ENCODE measurements at places on chromosomes 12 and 14.

- no peaks in the 10 kb centered on the region for H3K36me3 ChIP-seq
- DNase-seq = no peak
- no peaks in the 10 kb centered on the region for H3K27me3 ChIP-seq
- no peak overlapping the region for H3K4me3 ChIP-seq
- H3K4me1 ChIP-seq = peaks cover 65% of the 10 kb centered on the region
- no peak overlapping the region for H3K27ac ChIP-seq
Measured at GRCh38 chr12:108305520-108305919, 33.6 kb downstream of the CMKLR1 start.

GRCh38 chr12:32217354-32218310 lies 111.0 kb downstream of the BICD1 start:
- DNase-seq = no peak
- H3K4me1 ChIP-seq = no peaks in the 10 kb centered on the region
- H3K36me3 ChIP-seq = peaks cover 37% of the 10 kb centered on the region

DNA sequence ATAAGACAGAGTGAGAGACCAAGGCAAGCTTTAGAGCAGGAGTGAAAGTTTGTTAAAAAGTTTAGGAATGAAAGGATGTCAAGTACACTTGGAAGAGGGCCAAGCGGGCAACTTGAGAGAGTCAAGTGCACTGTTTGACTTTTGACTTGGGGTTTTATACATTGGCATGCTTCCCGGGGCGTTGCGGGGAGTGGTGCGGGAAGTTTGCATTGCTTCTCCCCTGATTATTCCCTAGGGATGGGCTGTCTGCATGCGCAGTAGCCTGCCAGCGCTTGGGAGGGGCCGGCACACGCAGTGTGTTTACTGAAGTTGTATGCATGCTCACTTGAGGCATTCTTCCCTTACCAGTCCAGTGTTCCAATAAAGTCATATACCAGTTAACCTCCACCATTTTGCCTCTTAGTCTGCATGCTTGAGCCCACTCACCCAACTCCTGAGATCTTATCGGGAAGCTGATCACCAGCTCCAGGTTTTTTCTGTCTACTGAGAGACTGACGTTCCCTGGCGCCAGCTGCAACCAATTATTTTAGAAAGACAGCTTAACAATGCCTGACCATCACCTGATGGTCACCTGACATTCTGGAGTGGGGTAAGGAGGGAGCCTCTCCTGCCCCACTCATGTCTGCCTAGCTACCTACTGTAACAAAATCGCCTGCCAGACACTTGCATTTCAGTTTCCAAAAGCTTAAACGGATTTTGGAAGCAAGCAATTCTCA lies 53.2 kb downstream of the DACT1 start:
- no peak for DNase-seq
- H3K27ac ChIP-seq = no peak overlapping the region
- H3K4me1 ChIP-seq = peaks cover 3% of the 10 kb centered on the region
- no peak overlapping the region for H3K4me3 ChIP-seq

DNA sequence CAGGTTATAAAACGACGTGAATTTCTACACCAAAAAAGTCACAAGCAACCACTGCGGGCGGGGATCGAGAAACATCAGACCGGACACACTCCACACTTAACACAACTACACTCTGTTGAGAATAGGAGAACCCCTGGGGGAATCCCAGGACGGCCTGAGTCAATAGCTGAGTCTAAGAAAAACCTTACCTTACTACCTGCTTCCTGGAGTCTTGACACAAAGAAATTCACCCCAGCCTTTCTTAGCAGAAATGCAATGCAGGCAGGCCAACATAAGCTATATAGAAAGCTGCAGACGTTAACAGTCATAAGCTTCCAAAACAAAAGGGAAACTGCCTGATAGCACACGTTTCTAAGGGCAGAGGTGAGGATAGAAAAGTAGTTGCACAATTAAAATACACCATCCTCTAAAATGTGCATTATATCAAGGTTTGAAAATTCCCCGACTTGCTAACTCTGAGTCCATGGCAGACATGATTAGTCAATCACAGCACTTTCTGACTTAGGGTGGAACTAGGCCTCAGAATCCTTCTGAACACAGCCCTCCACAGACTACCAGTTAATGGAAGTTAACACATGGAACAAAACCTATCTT lies 68.0 kb downstream of the CCDC88C start:
- no peaks in the 10 kb centered on the region for H3K27me3 ChIP-seq
- DNase-seq = no peak
- H3K27ac ChIP-seq = peak overlapping the region; percentile 88
- H3K36me3 ChIP-seq = no peaks in the 10 kb centered on the region
- no peak overlapping the region for H3K4me3 ChIP-seq

GRCh38 chr12:85849344-85849743 lies 13.1 kb upstream of the RASSF9 start:
- no peak for DNase-seq
- peak overlapping the region; percentile 47 for H3K27ac ChIP-seq
- no peaks in the 10 kb centered on the region for H3K36me3 ChIP-seq
- H3K27me3 ChIP-seq = no peaks in the 10 kb centered on the region

DNA sequence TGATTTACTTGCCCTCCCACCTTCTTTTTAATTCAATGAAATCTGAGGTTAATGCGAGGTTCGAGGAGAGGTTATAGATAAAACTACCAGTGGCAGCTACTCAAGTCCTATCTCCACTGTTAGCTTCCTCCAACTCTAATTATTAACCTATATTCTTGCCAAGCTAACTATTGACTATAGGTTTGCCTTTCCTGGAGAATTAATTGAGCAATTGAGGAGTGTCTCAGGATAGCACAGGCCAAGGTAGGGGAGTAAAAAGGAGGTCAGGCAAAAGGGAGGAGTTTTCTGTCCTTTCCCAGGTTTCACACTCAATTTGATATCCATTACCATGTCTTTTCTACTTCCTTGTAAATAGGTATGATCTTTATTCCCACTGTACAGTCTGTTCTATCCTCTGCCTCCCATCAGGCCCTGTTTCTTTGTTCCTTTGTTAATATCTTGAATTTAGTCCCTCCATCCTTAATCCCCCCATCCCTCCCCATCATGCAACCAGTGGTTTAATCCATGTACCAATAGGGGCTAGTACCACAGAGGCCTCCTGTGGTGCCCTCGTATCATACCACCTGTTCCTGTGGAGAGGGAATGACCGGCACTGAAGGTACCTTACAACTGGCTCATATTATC lies 3.7 kb upstream of the SUOX start:
- H3K4me3 ChIP-seq = no peak overlapping the region
- no peak overlapping the region for H3K27ac ChIP-seq
- no peak for DNase-seq
- 0 out of 2 replicates have a peak, but pooled peaks cover 7% of the 10 kb centered on the region for H3K4me1 ChIP-seq
- H3K36me3 ChIP-seq = peaks cover 46% of the 10 kb centered on the region
- H3K27me3 ChIP-seq = no peaks in the 10 kb centered on the region

DNA sequence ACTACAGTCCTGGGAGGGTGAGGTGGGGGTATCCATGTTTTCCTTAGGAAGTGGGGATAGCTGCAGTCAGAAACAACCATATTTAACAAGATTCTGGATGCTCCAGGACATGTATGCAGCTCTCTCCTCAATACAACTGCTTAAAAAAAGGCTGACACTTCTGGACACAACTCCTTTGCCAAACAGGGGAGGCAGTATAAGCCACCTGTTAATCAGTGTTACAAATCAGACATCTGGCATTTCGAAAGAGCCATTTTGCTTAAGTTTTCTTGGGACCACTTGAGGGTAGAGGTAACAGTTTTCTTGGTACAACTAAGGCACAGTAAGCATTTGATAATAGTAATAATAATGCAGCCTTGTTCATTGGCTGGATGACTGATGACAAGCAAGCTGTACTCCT lies 47.1 kb downstream of the RPGRIP1 start:
- H3K4me1 ChIP-seq = no peaks in the 10 kb centered on the region
- no peak for DNase-seq
- H3K27me3 ChIP-seq = no peaks in the 10 kb centered on the region
- H3K4me3 ChIP-seq = no peak overlapping the region
- no peaks in the 10 kb centered on the region for H3K36me3 ChIP-seq
- no peak overlapping the region for H3K27ac ChIP-seq

DNA sequence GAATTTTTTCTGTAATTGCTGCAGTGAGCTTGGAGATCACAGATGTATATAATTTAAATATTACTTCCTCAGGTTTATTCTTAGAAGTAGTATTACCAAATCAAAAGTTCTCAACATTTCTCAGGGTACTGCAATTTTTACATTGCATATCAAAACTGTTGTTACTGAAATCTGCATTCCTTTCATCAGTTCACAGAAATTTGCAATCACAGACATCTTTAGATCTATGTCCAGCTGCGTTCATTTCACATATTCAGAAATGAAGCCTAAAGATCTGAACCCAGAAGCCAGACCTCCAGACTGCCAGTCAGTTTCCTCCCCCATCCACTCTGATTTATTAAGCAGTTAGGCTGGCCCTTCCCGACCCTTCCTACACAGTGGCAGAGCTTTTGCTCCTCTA lies 18.2 kb upstream of the IFT81 start:
- no peak overlapping the region for H3K27ac ChIP-seq
- H3K4me3 ChIP-seq = no peak overlapping the region
- peaks cover 9% of the 10 kb centered on the region for H3K4me1 ChIP-seq

- H3K36me3 ChIP-seq = peaks cover 3% of the 10 kb centered on the region
- peaks cover 18% of the 10 kb centered on the region for H3K4me1 ChIP-seq
- H3K27ac ChIP-seq = peak overlapping the region; percentile 98
- peak overlapping the region; percentile 89 for H3K4me3 ChIP-seq
- DNase-seq = no peak
- no peaks in the 10 kb centered on the region for H3K27me3 ChIP-seq
Measured at GRCh38 chr12:123232472-123232806, 502 bp downstream of the MPHOSPH9 start.

- no peaks in the 10 kb centered on the region for H3K36me3 ChIP-seq
- no peaks in the 10 kb centered on the region for H3K4me1 ChIP-seq
- H3K4me3 ChIP-seq = no peak overlapping the region
- no peak for DNase-seq
Measured at GRCh38 chr12:14995583-14996425, 23.0 kb downstream of the PDE6H start.

DNA sequence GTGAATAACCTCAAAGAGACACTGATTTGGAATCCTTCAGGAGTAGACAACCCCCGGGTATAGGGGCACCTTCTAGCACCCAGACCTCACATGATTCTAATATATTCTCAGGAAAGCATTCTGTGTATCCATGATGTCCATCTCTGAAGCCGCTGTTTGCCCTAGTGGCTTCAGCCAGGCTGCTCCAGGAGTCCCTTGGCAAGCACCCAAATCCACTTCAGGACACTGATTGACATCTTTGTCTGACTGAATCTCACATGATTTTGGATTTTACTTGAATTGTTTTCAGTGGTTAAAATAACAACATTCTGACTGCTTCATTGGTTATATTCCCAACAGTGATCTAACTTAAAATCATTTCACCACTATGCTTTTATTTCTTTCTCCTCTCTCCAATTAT lies 390.5 kb upstream of the CLEC14A start:
- H3K4me3 ChIP-seq = no peak overlapping the region
- H3K4me1 ChIP-seq = no peaks in the 10 kb centered on the region
- no peaks in the 10 kb centered on the region for H3K36me3 ChIP-seq
- no peak for DNase-seq
- H3K27me3 ChIP-seq = 0 out of 2 replicates have a peak, but pooled peaks cover 2% of the 10 kb centered on the region

- H3K27ac ChIP-seq = no peak overlapping the region
- peaks cover 19% of the 10 kb centered on the region for H3K36me3 ChIP-seq
- H3K4me1 ChIP-seq = peaks cover 10% of the 10 kb centered on the region
Measured at GRCh38 chr12:76288218-76288617, 60.0 kb downstream of the BBS10 start.

GRCh38 chr14:72500234-72500838 lies 393.6 kb downstream of the DPF3 start:
- no peaks in the 10 kb centered on the region for H3K4me1 ChIP-seq
- H3K27ac ChIP-seq = no peak overlapping the region
- peaks cover 13% of the 10 kb centered on the region for H3K36me3 ChIP-seq
- H3K4me3 ChIP-seq = no peak overlapping the region

DNA sequence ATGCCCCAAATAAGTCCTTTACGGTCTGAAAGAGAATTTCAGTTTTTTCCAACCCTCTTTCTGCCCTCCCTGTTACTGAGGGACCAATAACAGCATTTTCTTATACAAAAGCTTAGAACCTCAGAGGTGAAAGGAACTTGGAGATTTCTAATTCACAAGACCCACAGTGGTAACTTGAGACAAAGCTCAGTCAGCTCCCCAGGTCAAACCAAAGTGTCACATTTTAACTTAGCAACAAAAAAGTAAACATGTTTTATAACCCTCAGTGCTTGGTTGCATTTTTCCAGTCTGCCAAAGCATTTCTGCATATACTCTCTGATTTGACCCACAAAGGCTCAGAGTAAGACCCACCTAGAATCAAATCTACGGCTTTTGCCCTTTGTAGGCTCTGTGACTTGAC lies 415.2 kb downstream of the VRK1 start:
- no peaks in the 10 kb centered on the region for H3K36me3 ChIP-seq
- no peak overlapping the region for H3K27ac ChIP-seq
- no peak overlapping the region for H3K4me3 ChIP-seq
- no peaks in the 10 kb centered on the region for H3K27me3 ChIP-seq
- no peak for DNase-seq
- peaks cover 15% of the 10 kb centered on the region for H3K4me1 ChIP-seq

DNA sequence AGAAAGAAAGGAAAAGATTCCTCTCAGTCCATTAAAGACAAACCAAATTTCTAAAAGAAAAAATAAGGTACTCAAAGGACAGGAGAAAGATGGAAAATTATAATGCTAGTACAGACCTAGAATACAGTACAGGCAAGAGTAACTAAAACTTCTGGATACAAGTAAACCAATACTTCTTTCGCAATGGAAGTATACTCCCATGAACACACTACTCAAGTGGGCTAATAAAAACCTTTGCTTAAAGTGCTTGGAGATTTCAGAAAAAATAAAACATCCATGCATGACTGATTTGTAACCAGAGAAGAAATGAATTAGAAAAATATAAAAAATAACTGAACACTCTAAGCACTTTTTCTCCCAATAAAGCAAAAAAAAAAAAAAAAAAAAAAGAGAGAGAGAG lies 3.5 kb downstream of the ZBTB25 start:
- no peak for DNase-seq
- no peak overlapping the region for H3K27ac ChIP-seq
- H3K36me3 ChIP-seq = peaks cover 9% of the 10 kb centered on the region
- no peaks in the 10 kb centered on the region for H3K27me3 ChIP-seq

DNA sequence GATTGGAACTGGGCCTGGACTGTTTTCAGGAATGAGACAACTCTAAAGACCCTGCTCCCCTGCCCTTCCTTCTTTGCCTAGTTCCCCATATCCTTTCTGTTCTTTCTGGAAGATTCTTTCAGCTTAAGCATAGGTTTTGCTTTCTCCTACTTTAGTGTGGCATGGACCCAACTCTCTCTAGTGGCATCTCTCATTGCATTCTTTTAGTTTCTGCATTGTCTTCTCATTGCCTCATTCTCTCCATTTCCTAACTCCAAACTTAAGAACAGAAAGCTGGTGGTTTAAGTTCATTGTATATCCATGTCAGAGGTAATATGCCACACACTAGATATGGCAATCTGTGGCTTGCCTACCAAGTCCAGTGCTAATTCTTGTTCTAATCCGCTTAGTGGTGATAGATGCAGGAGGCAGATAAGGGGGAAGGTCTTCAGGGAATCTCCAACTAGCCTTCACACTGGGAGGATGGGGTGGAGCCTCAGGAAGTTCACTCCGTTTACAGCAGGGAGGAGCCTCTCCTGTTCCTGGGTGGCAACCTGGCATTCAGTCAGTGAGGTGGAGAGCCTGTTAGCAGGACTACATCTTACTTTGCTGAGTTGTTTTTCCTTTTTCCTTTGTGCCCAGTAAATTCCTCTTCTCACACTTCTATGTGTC lies 165.1 kb upstream of the LMNTD1 start:
- no peaks in the 10 kb centered on the region for H3K36me3 ChIP-seq
- no peak overlapping the region for H3K4me3 ChIP-seq
- DNase-seq = no peak
- no peaks in the 10 kb centered on the region for H3K27me3 ChIP-seq
